Fibroblast of lung (primary cell): ENCODE measurements at places on chromosomes 2 and 18. TPM values are rescaled to one million over a fixed set of nuclear protein-coding genes. Genes with fewer than 3 reads are reported as not detected.

Gene CDK15
- polyA plus RNA-seq: 2.3 and 6.0 TPM in 2 replicates

Gene DYNAP
- not detected in 2 replicates for polyA plus RNA-seq

Gene ASIC4
- not detected in 2 replicates for polyA plus RNA-seq

Gene LAMA1
- polyA plus RNA-seq: 1.2 and 6.2 TPM in 2 replicates

Gene KANSL3
- 15.9 and 18.7 TPM in 2 replicates for polyA plus RNA-seq

Gene GLI2
- polyA plus RNA-seq: 2.8 and 3.8 TPM in 2 replicates

Gene KCNIP3
- 0.32 and 0.81 TPM in 2 replicates for polyA plus RNA-seq

Gene FIGN
- polyA plus RNA-seq: 1.3 and 1.6 TPM in 2 replicates

Gene SERPINB11
- not detected in 2 replicates for polyA plus RNA-seq

Gene M1AP
- polyA plus RNA-seq: 0.07 TPM in 1 of 2 replicates, not detected in the other

Gene ANKRD62
- not detected in 2 replicates for polyA plus RNA-seq

Gene GPR155
- 2.3 and 5.1 TPM in 2 replicates for polyA plus RNA-seq

Gene TDRD15
- polyA plus RNA-seq: not detected in 2 replicates

Gene COL4A3
- polyA plus RNA-seq: 0.05 and 0.12 TPM in 2 replicates

Gene C18orf54
- polyA plus RNA-seq: 2.8 and 7.4 TPM in 2 replicates

Gene FAM124B
- polyA plus RNA-seq: 0.05 TPM in 1 of 2 replicates, not detected in the other

Gene RPL37A
- 1,592 and 1,688 TPM in 2 replicates for polyA plus RNA-seq

Gene MRPL19
- 39.3 and 48.0 TPM in 2 replicates for polyA plus RNA-seq

Gene ASB18
- not detected in 2 replicates for polyA plus RNA-seq

Gene C2orf81
- polyA plus RNA-seq: 0.25 and 0.37 TPM in 2 replicates

Gene ALPG
- not detected in 2 replicates for polyA plus RNA-seq

Gene PHLPP1
- 3.6 and 6.9 TPM in 2 replicates for polyA plus RNA-seq

Gene C2orf74
- polyA plus RNA-seq: 11.1 and 44.0 TPM in 2 replicates

Gene MEMO1
- polyA plus RNA-seq: 64.2 and 76.1 TPM in 2 replicates

Gene ZSCAN30
- 10.2 and 12.9 TPM in 2 replicates for polyA plus RNA-seq

Gene HES6
- 0.82 and 0.91 TPM in 2 replicates for polyA plus RNA-seq

Gene FEV
- not detected in 2 replicates for polyA plus RNA-seq

Gene ASTL
- polyA plus RNA-seq: not detected in 2 replicates

Gene MC2R
- polyA plus RNA-seq: not detected in 2 replicates

Gene GCKR
- polyA plus RNA-seq: 0.16 and 0.35 TPM in 2 replicates

Gene FN1
- 3,495 and 3,629 TPM in 2 replicates for polyA plus RNA-seq

Gene TCF7L1
- polyA plus RNA-seq: 1.5 and 1.9 TPM in 2 replicates

Gene PSD4
- polyA plus RNA-seq: 1.0 and 1.4 TPM in 2 replicates

Gene LRRC30
- polyA plus RNA-seq: not detected in 2 replicates

Gene ACMSD
- not detected in 2 replicates for polyA plus RNA-seq

Gene GPR45
- not detected in 2 replicates for polyA plus RNA-seq
